Posterior cingulate gyrus (tissue), 11 donors: ENCODE measurements at places on chromosomes 5 and 9.

GRCh38 chr5:9653811-9654210 lies 23.7 kb upstream of the TAS2R1 start:
- DNase-seq = peak; percentile 51

GRCh38 chr9:99127356-99128132 lies 22.6 kb downstream of the TGFBR1 start:
- no peak for DNase-seq

DNA sequence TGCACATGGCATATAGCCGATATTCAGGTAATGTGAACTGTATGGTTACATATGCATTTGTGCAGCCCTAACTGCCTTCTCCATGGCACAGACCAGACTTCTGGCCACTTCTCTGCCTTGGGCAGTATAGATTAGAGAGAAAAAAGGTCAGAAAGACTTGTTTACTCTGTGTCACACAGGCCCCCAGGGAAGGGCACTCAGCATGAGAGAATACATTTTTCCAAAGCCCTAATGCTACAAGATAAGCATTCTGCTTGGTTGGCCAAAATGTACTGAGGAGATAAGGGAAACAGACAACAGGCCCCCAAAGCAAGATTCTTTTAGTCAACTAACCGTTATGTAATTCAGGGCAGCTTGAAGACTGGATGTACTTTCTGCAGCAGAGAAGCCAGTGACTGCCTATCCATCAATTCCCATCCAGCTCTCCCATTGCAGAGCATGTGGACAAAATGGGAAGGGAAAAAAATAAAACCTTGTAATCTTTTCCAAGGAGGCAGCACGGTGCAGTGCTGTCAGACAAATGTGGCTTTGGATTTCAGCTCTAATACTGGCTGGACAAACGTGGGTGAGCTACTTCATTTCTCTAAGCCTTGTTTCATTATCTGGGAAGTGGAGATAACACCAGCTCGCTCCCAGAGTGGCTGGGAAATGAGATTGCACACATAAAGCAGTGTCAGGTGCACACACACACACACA lies 205.9 kb downstream of the NSG2 start:
- no peak for DNase-seq

DNA sequence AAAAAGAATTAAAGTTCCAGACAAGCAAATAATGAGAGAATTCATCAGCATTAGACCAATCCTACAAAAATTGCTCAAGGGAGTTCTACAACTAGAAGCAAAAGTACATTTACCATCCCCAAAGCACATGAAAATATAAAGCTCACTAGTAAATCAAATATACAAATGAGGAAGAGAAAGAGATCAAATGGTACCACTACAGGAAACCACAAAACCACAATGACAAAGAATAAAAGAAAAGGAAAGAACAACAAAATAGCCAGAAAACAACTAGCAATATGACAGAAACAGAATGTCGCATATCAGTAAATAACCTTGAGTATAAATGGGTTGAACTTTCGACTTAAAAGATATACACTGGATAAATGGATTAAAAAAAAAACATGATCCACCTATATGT lies 739.0 kb downstream of the DTWD2 start:
- DNase-seq = no peak

DNA sequence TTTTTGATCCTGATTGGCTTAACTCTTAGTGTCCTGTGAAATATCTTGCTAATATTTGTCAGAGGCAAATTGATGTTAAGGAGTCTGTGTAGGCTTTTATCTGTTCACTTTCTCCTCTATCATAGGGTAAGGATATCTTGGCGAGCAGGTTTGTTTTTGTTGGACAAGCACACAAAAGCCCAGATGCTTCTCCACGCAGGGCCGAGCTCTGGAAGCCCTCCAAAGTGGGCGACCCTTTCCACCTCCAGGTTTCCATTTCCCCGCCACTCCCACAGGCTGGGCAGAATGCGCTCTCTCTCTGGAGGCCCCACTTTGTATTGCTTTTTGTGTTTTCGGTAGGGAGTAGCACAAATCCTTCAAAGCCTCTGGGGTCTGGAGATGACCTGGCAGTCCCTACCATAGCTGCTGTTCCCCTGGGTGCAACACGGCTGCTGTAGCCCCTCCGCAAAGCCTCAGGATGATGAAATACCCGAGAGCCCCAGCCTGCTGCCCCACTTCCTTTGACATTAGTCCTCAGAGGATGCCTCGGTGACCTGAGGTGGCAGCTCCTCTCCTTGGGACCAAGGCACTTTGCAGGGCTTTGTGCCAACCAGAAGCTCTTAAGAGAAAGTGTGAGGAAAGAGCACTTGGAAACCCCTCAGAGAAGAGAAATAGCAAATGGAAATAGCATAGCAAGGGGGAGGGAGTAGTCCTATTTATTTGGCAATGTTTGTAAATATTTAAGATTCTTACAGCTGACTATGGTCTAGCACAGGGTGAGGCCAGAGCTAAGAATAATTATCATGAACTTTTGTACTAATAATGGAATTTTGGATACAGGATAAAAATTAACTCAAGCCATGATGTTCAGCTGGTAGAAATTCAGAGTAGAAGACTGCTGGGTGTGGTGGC lies 122.8 kb downstream of the ARHGEF28 start:
- no peak for DNase-seq

DNA sequence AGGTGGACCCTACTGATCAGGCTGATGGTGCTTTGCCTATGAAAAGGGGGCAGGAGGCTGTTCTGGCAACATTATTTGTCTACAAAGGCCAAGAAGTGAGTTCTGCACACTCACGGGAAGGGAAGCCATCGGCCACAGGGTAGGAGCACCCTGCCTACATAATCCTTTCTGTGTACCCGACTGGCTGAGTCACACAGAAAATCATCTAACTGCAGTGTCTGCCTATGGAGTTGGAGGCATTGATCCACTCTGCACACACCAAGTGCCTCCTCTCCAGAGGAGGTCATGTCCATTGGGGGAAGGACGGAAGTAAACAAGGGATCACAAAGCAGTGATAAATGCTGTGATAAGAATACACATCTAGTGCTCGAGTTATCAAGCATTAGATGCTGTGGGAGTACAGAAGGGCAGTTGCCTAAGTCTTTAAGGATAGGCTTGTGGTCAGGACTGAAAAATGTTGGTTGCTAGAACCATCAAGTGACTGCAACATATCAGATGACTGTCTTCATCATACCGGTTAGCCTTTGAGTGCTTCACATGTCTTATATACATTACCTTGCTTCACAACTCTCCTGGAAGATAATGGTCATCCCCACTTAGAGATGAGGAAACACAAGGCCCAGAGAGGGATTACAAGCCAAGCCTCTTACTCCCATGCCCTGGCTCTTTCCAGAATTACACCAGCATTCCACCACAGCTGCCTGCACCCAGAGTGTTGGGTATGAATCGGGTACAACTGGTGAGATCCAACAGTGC lies 1.3 kb upstream of the SLC2A8 start:
- no peak for DNase-seq

- no peak for DNase-seq
Observed at GRCh38 chr9:101453776-101454570, 18.4 kb upstream of the ALDOB start.

DNA sequence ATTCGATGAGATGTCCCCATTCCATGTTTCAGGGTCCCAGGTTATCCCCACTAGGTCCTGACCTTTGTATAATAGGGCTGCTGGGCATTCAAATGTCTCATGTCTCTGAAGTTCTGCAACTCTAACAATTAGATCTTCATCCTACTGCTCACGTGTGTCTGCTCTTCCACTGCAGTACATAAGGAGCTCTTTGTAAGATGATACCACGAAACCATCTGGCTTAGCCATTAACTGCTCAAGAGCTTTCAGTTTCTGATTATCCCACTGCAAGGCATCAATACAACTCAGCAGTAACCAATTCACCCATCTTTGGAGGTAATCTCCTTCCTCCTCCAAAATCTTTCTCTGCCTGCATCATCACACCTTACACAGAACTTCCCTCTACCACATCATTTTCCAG lies 49.9 kb upstream of the PPP2CA start:
- DNase-seq = no peak

DNA sequence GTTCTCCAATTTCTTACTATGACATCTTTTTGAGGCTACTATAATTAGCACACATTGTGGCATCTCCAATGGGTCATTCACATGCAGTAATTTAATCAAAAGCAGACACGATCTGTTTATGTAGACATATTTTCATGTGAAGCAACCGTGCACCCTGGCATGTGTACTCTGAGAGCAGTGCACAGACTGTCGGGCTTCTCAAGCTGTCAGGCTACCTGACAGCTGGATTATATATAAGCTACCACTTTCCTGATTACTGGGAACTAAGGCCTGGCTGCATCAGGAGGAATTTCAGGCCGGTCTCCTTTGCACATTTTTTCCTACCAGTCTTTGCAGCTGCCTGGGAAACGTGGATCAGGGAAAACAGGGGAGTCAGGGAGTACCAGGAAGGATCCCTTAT lies 197.5 kb downstream of the MAPKAP1 start:
- DNase-seq = no peak

DNA sequence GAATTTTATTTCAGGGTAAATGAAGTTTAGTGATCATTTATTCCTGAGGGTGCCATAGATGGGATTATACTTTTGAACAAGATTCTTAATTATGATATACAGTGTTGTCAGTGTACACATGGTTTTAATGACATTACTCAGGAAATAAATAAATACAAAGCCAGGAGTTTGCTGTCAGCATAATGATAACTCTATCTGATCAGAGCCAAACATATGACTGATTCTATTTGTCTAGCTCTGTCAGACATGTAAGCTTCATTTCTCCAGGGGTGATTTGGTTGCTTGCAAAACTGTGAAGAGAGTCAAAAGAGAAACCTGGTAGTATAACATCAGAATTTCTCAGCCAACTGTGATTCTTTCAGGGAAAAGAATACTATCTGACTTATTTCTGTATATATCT lies 1425.8 kb upstream of the C9orf72 start:
- no peak for DNase-seq

GRCh38 chr9:21875893-21876292 lies 73.5 kb downstream of the MTAP start:
- no peak for DNase-seq

DNA sequence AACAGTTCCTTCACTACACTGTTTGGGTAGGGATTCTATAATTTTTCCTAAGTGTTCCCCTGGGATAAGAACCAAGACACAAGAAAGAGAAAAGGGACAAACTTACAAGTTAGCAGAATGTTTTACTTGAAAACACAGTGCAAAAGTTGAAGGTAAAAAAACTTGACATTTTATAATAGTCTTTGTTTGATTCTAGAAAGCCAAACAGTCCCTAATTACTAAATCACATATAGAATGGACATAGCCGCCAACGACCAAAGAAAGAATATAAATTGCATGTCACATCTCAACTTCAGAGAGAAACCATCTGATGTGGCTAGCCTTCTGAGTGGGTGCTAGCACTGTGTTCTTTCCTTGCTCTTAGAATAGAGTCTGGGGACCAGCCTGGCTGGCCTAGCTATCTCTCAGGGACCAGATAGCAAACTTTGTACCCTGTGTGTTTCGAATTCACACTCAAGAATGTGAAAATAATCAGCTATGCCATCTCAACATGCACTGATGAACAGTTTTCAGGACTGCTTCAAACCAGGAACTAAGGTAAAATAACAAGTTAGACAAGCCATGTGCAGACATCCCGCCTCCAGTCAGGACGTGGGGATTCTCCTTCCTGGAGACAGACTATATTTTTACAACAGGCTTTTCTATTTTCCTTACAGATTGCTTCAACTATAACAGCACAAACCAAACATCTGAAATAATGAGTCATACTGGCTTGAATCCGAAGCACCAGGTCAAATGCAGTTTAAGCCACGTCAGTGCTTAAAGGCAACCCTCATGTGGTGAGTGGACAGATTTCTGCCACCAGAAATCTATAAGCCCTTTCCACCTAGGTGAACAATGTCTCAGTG lies 53.7 kb downstream of the LHFPL2 start:
- DNase-seq = no peak

DNA sequence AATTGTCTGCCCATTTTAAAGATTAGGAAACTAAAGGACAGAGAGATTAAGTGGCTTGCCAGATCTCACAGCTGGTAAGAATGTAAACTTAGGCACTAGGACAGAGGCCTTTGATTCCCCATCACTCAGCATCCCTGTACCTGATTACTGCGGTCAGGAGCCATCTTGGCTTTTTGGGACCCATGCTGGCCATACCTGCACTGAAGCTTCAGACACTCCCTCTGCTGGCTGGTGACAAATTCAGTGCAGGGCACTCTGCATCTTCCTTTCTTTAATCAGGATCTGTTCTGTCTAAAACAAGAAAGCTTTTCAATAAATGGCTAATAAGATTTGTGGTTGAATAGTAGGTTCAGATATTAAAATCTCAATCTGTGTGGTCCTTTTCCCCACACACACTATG lies 215.5 kb upstream of the RORB start:
- no peak for DNase-seq

- DNase-seq = no peak
Observed at GRCh38 chr5:78574131-78574673, 74.4 kb downstream of the LHFPL2 start.

DNA sequence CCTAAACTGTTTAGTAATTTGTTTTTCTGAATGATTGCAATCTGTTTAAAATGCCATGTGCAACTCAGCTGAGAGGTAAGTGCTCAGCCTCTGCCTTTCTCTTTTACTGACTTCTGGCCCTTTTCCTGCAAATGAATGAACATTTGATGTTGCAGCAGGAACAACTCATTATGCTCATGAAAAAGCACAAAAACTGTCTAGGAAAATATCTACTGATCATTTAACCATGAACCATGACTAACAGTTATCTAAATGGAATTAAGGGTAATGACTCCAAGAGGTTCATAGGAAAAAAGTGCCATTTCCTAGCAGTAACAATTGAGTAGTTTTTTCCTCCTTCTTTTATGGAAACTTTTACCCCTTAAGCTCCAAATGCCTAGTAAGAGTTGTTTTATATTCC lies 70.6 kb upstream of the ANKH start:
- no peak for DNase-seq

- no peak for DNase-seq
Observed at GRCh38 chr5:147327421-147327820, 92.6 kb downstream of the STK32A start.

DNA sequence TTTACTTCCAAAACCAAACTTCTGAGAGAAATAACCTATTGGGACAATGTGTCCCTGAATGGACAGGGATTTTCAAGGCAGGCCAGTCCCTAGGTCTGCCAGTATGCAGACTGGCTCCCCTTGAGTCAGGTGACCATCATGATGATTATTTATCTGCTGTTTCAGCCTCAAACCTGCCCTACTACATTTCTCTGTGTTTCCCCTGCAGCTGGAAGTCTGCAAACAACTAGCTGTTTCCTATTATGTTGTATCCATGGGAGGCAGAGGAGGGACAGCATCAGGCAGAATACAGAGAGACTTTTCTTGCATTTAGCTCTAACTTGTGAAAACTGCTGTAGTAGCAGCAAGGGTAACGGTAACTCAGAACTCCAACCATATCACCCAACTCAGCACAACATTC lies 36.2 kb upstream of the IFNK start:
- no peak for DNase-seq

GRCh38 chr9:119009249-119009648 lies 360.0 kb downstream of the BRINP1 start:
- DNase-seq = no peak

- no peak for DNase-seq
Observed at GRCh38 chr5:15650266-15650665, 150.3 kb downstream of the FBXL7 start.

GRCh38 chr5:80255431-80255810 lies 427 bp downstream of the SERINC5 start:
- peak; percentile 93 for DNase-seq

- no peak for DNase-seq
Observed at GRCh38 chr5:10981932-10982331, 220.9 kb upstream of the DAP start.
